ENCODE measurements at places on chromosomes 3 and 15.

DNA sequence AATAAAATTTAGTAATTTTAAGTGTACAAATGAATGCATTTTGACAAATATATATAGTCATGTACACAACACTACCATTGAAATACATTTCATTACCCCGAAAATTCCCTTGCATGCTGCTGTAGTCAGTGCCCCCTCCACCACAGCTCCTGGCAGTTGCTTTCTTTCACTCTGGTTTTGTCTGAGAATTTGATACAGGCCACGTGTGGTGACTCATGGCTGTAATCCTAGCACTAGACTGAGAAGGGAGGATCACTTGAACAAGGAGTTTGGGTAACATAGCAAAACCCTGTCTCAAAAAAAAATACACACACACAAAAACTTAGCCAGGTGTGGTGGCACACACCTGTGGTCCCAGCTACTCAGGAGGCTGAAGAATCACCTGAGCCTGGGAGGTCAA lies 65.4 kb downstream of the TFRC start:
- DNase-seq, result no peak

- no peak for DNase-seq
These were observed 91.8 kb downstream of the DNAJB8 start for GRCh38 chr3:128374746-128375445.

DNA sequence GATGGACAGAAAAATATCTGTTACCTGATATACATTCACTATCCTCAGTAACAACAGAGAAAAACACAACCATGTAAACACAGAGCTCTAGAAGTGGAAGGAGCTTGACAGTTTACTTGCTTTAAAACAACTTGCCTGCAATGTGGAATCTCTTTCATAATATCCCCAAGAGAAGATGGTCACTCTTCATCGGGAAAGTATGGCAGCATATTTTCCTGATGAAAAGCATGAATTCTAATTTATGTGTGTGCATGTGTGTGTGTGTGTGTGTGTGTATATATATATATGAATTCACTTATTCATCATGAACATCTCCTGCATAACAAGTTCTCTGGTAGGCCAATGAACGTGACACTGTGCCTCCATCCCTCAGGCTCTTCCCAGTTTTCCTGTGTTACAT lies 81.2 kb downstream of the EFL1 start:
- DNase-seq, result no peak

DNA sequence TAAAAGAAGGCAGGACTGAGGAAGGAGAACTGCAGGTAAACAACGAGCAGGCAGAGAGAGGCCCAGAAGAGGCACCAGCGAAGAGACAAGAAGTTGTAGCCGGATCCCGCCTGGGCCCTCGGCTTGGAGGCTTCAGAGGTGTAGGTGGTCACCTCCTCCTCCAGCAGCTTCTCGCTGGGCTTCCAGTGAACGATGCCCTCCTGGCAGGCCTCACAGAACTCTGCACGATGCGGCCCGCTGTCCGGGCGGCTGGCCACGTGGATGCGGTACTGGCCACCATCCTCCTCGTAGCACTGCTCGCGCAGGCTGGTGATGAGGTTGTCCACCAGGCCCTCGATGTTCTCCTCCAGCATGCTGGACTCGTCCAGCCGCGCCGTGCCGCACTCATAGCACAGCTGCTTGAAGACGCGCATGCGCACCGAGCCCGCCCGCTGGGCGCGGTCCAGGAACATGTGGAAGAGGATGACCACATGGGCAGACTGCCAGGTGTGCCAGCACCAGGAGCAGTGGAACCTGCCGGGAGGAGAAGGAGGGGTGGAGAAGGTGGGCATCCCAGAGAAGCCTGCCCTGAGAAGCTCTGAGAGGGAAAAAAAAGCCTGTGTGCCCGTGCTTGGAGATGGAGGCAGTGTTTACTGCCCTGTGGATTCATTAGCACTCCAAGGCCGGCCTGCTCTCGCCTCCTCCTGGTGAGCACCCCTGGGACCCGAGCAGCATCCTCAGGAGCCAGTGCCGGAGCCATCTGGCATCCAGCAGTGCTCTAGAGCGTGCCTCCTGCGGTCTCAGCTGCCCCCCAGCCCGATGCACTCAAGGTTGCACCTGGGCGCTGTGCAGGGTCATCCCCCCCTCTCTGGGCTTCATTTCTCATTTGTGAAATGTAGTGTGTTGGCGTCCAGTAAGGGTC lies 3.6 kb downstream of the RTP2 start:
- DNase-seq, result no peak

DNA sequence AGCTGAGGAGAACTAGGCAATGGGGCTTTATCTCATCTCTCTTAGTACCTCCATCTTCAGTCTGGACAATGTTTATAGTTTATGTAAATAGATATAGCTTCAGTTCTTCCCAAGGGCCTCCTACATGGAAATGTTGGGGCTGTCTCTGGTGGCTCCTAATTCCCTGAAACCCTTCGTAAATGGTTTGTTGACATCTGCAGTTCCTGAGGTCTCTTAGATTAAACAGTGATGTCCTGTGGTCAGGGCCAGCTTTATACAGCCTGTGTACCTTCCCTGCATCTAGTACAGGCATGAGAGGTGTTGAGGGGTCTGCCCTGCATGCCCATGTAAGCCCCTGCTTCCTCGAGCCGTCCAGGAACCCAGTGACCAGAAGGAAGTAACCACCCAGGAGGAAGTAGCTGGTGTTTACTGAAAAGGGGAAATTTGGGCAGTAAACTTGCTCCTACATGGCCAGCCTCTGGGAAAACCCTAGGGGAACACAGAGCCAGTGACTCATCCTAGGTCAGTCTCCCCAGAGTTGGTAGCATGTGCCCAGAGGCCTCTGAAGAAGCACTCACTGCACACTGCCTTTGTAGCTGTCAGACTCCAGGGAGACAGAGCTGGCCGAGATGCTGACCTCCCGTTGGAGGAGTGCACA lies 4.7 kb upstream of the TBC1D2B start:
- DNase-seq, result no peak

GRCh38 chr15:80123034-80123433 lies 29.8 kb upstream of the FAH start:
- no peak for DNase-seq

GRCh38 chr15:40102897-40103858 lies 5.5 kb downstream of the BMF start:
- peak; percentile 67 for DNase-seq

- no peak for DNase-seq
These were observed 126.7 kb upstream of the NR2E3 start for GRCh38 chr15:71683411-71684274.

GRCh38 chr3:124201226-124201625 lies 209.3 kb upstream of the ROPN1 start:
- DNase-seq, result no peak

- no peak for DNase-seq
These were observed 183.7 kb upstream of the LRRN1 start for GRCh38 chr3:3615533-3615932.

DNA sequence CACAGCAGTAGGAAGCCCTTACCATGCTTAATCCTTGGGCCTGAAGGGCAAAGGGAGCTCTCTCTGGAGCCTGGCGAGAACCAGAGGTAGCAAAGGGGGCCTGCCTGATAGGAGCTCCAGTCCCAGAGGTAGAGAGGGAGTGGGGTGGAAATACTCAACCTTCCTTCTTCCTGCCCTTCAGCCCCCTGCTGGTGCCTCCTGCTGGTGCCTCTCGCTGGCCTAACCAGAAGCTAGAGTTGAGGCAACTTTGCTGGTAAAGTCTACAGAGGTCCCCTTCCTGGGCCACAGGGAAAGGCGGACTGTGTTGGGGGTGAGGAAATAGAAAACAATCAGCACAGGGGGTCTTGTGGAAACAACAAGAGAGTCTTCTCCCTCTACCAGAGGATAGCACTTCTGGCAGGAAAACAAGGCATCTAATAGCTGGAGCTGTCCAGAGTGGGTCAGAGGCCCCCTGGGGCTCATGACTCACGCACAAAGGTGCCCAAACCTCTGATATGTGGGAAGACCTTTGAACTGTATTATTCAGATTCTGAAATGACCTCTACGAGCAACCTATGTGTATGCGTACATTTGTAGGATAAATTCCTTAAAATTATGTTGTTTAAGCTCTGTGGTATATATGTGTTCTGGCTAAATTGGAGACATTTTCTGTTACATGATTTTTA lies 133.9 kb downstream of the LRRC28 start:
- DNase-seq, result no peak

DNA sequence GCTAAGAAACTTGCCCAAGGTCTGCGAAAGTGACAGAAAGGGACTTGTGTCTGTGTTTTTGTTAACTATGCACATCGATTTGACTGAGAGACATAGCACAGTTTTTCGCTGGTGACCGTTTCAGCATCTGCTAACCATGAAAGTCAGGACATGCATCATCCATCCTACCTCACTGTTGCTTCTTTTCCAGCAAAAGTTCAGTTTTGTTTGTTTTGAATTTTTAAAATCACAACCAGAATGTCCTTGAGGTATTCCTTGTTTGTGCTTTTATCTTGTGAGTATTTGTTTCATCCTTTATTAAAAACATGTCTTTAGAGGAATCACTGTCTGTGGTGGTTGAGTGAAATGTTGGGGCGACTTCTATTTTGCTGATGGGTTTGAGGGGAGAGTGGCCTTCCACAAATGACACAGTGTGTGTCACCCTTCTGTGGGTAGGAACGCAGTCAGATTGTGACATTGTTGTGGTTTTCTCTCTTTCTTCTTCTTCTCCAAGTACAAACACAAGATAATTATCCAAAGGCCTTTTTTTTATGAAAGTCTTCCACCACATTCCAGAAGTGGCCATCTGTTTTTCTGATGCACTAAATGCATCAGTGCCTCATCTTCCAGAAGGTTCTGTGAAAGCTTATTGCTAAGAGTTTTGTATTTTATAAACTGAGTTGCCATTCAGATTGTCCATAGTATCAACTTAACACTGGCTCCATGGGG lies 214.4 kb upstream of the NR2E3 start:
- DNase-seq, result no peak

GRCh38 chr3:112122870-112123269 lies 10.2 kb downstream of the GCSAM start:
- no peak for DNase-seq

DNA sequence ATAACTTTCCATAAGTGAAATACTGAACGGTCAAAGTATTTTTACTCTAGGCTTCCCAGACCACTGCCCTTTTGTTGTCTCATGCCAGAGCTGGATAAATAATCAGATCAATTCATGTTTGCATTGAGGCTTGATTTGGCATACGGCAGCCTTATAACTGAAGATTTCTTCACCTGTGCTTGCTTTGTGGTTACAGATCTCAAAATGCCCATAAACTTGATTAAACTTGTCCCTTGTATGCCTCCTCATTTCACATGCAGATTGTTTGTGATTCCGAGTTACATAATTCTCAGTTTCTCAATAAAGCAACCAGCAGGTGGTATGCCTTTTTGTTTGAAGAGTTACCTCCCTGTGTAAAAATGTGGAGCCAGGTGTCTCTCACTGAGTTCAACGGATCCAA lies 211.4 kb upstream of the LRIG1 start:
- DNase-seq, result no peak

- no peak for DNase-seq
These were observed 82.4 kb upstream of the RASGRF1 start for GRCh38 chr15:79172801-79173460.

DNA sequence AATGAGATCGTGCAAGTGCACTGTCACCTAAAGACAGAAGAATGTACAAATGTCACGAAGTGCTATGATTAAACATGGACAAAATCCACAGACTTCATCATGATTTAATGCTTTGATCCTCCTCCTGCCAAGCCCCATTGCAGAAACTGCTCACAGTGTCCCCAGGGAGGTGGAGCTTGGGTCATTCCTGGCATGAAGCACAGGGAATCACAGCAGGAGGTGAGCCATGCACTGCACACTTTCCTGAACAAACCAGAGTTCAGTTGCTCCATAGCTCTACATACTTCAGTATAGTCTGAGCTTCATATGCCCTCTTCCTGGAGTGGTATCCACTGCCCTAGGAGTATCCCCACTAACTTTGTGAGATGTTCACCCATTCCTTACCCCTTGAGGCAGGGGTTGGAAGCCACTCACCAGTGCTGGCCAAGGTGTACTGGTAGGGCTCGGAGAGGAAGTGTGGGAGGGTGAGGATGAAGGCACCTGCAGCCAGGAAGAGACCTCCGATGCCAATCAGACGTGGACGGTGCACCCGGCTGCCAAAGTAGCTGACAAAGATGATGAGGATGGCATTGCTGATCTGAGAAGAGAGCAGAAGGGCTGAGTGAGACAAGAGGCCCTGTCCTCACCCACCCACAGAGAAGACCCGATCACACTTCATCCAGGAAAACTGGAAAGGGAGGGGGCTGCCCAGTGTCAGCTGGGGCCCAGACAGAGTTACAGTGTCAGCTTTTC lies 56.3 kb downstream of the SLCO2A1 start:
- no peak for DNase-seq

- no peak for DNase-seq
These were observed 7.6 kb downstream of the ONECUT1 start for GRCh38 chr15:52782514-52782913.

- no peak for DNase-seq
These were observed 11.6 kb upstream of the CILP start for GRCh38 chr15:65222891-65223290.

- DNase-seq, result no peak
These were observed 537.5 kb downstream of the ZPLD1 start for GRCh38 chr3:102972350-102972749.

DNA sequence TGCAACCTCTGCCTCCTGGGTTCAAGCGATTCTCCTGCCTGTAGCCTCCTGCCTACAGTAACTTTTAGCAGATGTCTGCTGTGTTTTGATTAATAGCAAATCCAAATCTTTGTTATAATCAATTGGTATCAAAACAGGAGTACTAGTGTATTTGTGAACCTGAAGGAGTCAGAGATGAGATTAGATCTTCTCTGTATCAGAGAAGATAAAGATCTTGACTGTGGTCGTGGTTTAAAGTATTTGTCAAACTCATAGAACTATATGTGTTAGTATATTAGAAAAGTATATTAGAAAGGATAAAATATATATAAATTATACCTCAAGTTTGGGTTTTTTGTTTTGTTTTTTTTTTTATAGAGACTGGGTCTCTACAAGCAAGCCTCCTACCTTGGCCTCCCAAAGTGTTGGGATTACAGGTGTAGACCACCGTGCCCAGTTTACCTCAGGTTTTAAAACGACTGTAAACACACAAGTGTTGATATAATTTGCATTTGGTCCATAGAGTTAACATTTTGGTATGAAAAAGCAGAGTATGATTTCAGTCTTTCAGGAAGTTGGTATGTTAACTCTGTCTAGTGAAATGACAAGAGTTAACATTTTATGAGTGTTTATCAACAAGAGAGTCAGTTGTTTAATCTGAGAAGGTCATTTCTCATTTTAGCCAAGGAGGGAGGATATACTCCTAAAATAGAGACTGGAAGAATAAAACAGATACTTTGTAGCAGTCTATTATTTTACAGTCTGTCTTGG lies 18.3 kb downstream of the RTF1 start:
- no peak for DNase-seq

Data from NCI-H187 (cell line).